ENCODE measurements at places on chromosomes 2 and 18.

- DNase-seq, result no peak
These were observed 155.8 kb upstream of the LRP1B start for GRCh38 chr2:142286618-142287017.

- no peak for DNase-seq
These were observed 28.4 kb upstream of the CCDC102B start for GRCh38 chr18:68769461-68769860.

DNA sequence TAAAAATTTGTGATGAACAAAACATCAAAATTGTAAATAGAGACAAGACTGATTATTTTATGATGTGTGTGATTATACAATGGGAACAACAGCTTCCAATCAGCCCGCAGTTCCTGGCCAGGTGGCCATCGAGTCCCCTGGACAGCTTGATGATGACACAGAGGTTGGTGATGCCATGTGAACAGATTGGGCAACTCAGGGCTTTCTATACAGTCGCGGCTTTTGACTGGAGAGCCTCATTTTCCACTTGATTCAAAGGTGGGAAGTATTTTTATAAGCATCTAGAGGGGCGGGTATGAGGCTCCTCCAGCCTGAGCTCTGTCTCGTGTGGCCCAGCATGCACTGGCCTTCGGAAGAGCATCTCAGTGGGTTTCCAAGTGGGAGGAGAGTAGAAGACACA is 14.9 kb upstream of the HPCAL1 start:
- DNase-seq, result peak; percentile 43

GRCh38 chr2:176556373-176556772 is 287.1 kb downstream of the MTX2 start:
- DNase-seq, result no peak

DNA sequence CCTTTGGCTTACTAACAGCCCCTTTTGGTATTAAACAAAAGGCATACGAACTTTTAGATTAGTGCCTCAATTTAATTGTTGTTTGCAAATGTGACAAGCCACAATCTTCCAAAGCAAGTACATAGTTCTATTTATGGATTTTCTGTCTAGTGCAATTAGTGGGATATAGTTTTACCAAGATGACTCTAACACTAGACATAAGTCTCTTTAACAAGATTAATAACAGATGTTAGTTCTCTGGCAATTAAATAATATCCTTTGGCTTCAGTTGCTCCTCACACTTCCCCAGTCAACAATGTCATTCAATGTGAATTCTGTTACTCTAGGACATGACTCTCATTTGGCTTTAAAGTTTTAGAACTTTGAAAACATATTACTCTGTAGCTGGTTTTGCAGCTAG is 16.7 kb upstream of the MC4R start:
- DNase-seq, result no peak

Data from suppressor macrophage (primary cell).